Immature natural killer cell (primary cell): ENCODE measurements at places on chromosomes 3 and 15.

DNA sequence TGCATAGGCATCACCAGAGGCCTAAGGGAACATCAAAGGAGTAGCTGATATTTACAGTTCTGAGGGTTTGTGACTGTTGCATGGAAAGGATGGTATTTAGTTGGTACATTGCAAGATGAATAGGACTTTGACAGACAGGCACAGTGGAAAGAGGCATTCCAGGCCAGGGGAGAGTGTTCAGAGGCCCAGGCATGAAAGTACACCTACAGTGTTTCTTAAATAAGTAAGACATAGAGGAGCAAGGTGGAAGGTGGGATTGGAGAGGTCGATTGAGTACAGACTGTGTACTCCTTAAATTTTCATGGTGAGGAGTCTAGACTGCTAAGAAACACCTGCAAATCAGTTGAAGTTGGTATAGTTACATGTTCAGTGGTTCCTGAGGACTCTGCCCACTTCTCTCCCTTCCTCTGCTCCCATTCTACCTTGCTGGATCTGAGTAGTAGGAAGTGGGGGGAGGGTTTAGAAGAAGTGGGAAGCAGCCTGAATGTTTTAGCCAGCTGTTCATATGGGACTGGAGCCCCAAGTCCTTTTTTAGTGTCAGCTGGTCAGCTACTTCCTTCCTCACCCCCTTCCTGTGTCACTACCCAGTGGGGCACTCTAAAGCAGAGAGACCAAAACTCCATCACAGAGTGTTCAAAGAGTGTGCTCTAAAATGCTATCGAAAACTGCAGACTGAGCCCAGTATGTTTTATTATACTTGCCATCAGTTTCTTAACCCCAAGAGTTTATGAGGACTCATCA lies 14.0 kb downstream of the KLHL18 start:
- no peak for DNase-seq

DNA sequence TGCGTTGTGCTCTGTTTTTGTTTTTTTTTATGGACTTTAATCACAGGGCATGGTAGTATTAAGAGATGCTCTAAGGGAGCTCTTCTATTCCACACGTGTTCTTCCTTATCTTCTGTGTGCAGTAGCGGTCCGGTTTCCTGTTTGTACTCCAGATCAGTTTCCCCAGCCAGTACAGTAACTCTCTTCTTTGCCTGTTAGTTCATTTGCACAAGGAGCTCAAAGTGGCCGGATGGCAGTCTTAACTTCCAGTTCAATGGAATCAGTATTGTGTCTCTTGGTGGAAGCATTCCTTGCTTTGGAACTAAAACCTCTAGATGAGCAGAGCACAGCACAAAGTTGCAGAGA lies 122.0 kb downstream of the KLF13 start:
- no peak for DNase-seq

GRCh38 chr3:2525968-2526367 lies 427.3 kb downstream of the CNTN4 start:
- DNase-seq, result no peak

DNA sequence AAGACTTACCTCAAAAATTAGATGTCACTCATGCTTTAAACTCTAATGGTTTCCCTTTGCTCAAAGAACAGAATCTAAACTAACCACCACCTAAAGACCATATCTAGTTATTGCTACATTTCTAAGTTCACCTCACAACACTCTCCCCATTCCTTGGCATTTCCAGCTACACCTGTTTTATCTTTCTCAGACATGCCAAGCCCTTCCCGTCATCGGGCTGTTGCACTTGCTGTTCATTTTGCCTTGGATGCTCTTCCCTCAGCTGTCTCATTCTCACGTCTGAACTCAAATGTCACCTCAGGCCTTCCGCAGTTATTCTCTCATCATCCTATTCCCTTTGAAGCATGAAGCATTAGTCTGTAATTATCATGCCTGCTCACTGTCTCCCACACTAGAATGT lies 1.1 kb upstream of the ACTR8 start:
- no peak for DNase-seq

DNA sequence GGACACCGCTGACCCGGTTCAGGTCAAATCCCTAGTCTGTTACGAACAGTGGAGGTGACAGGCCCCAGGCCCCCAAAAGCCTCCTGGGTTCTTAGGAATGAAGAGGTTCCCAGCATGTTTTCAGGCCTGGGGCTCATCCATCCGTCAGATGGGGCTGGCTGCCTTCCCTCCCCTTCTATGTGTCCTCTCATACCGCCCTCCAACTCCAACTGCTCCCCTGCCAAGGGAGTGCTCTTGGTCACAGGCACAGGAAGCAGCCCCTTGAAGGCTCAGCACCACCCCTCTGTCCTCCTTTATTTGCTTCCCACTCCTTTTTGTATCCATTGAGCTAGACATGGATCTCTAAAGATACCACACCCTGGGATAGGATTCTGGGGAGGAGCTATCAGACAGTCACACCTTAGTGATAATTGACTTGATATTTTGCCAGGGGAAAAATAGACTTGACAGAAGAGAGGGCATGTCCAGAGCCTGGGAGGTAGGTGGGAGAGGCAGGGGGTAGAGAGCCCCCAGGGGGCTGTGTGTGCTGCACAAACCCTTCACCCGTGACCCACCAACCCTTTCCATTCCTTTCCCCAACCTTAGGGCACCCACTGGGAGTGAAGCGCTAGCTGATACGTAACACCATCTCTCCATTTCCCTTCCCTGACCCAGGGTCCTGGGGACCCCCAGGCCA lies 10.7 kb upstream of the CSPG4 start:
- no peak for DNase-seq

DNA sequence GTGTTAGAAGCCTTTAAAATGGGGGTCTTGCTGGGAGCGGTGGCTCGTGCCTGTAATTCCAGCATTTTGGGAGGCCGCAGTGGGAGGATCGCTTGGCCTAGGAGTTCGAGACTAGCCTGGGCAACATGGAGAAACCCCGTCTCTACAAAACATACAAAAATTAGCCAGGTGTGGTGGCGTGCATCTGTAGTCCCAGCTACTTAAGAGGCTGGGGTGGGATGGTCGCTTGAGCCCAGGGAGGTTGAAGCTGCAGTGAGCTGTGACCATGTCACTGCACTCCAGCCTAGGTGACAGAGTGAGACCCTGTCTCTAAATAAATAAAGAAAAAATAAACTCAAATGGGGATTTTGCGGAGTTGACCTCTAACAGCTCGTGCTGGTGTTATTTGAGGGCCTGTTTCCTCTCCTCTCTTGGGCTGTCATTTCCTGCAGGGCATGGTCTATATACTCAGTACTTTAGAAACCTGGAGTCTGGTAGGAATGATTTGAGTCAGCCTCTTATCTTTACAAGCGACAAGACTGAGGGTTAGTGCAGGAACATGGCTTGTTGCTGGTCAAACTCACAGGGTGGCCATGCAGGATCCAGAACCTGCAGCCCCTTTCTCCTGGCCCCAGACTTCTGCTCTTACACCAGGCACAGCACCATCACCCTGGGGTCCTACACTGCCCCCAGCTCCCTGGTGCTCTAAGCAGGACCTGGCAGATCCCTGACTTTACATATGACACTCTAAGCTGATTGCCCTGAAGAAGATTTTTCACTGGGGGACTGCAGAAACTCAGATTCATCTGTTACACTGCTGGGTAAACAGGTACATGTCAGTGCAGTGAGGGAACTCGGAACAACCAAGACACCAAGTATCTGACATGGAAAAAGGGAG lies 15.1 kb downstream of the EHD4 start:
- DNase-seq, result no peak

- DNase-seq, result peak; percentile 69
Measured at GRCh38 chr3:187104933-187105332, 34.4 kb downstream of the RPL39L start.

DNA sequence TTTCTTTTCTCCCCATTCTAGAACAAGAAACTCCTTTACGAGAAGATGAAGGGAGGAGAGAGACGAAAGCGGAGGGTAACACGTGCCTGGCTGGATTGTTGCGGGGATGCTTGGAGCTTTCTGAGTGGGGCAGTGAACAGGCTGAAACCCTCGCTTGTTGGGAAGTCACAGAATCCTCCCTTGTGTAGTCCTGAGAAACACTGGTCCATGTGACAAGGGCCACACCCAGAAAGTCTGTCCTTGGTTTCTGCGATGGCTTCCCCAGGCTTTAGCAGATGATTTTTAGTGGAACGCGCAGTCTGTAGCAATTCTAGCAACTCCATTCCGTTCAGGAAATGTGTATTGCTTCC lies 26.1 kb upstream of the GREM1 start:
- DNase-seq, result no peak

- DNase-seq, result no peak
Measured at GRCh38 chr3:13188975-13189374, 115.7 kb upstream of the IQSEC1 start.

GRCh38 chr3:104385421-104385820 lies 981.3 kb upstream of the ALCAM start:
- no peak for DNase-seq

DNA sequence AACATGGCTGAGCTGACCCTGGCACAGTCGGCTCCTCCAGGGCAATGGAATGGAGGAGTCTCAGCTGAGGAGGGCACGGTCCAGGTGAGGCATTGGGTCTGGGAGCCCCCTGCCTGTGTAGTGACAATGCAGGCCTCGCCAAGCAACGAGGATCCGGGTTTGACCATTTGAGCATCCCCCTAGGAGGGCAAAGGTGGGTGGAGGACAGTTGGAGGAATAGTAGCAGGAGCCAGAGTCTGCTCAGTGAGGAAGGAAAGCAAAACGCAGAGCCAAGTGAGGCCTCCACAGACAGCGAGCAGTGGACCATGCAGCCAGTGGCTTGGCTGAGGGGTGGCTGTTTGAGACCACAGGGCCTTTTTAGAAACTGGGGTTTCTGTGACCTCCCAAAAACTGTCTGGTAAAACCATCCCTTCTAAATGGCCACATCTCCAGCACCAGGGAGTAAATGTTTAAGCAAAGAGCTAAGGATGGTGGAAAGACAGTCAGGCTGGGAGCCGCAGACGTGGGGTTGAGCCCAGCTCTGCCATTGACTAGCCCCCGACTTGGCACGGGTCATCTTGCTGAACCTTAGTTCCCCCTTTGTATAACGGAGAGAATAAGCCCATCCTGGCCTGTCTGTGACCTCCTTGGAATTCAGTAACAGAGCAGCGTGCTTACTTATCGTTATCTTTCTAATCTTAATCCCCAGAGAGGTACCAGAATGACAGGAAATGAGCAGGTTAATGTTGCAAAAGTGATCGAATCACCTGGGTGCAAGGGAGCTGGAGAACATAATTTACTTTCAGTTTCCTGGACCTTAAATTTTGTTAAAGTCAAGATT lies 46.8 kb downstream of the CMTM6 start:
- DNase-seq, result no peak
